ENCODE measurements at places on chromosomes 5 and 9.
A peak's percentile ranks its signal among the peaks of the same experiment; 100 is the strongest.

DNA sequence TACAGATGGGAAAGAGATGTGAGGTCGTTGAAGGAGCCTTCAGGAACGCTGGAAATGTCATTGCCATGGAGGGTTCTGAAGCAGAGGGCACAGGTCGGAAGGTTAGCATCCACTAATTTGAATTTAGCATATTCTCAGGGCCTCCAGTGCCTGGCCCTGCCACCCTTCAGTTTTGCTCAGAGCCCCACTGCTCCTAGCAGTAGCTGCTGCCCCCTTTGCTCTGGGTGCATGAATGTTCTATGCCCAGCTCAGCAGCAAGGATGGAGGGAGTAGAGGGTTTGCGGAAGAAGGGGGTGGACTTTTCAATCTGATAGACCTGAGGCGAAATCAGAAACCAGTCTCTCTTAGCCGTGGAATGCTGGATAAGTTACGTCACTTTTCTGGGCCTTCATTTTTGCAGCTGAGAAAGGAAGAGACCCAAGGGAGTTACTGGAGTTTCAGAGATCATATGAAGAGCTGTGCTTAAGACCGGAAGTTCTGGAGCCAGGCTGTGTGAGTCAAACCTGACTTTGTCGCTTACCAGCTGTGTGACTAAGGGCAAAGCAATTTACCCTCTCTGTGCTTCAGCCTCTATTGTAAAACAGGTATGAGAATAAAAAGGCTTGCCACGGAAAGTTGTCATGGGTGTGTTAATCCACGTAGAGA, 133.2 kb upstream of the PANK3 start:
- no peaks in the 10 kb centered on the region for H3K4me1 ChIP-seq
- H3K27ac ChIP-seq, result no peak overlapping the region
- H3K27me3 ChIP-seq, result peaks cover 4% of the 10 kb centered on the region
- H3K36me3 ChIP-seq, result no peaks in the 10 kb centered on the region

DNA sequence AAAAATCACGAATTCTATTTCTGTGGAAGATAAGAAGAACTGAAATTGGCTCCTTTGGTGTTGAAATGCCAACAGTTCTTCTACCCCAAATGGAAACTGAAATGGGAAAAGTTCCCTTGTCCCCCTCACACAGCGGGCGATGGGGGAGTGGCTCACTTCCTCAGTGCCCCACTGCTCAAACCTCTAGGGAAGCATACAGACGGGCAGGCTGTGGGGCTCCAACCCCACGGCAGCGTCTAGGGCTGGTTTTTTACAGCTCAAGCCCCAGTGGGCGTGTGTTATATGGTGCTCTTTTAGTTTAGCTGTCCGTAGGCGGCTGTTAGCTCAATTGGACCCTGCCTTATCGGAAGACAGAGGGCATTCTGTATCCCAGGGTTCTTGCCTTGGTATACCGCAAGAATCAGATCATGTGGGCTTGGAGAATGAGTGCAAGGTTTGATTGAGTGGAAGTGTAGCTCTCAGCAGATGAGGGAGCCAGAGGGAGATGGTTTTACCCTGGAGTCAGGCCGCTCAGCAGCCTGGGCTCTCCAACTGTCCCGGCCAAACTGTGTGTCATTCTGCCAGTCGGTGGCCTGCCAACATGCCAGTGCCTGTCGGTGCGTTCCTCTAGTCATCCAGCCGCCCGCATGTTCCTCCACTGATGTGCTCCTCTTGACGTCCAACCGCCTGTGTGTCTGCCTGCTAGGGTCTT, 166.3 kb upstream of the ZNF608 start:
- H3K27ac ChIP-seq, result no peak overlapping the region
- H3K4me1 ChIP-seq, result no peaks in the 10 kb centered on the region
- DNase-seq, result no peak
- H3K36me3 ChIP-seq, result no peaks in the 10 kb centered on the region
- no peaks in the 10 kb centered on the region for H3K27me3 ChIP-seq

GRCh38 chr9:134694714-134695113, 53.1 kb downstream of the COL5A1 start:
- DNase-seq, result no peak
- no peak overlapping the region for H3K4me3 ChIP-seq
- no peak overlapping the region for H3K27ac ChIP-seq
- H3K27me3 ChIP-seq, result peaks cover 41% of the 10 kb centered on the region
- H3K36me3 ChIP-seq, result no peaks in the 10 kb centered on the region

DNA sequence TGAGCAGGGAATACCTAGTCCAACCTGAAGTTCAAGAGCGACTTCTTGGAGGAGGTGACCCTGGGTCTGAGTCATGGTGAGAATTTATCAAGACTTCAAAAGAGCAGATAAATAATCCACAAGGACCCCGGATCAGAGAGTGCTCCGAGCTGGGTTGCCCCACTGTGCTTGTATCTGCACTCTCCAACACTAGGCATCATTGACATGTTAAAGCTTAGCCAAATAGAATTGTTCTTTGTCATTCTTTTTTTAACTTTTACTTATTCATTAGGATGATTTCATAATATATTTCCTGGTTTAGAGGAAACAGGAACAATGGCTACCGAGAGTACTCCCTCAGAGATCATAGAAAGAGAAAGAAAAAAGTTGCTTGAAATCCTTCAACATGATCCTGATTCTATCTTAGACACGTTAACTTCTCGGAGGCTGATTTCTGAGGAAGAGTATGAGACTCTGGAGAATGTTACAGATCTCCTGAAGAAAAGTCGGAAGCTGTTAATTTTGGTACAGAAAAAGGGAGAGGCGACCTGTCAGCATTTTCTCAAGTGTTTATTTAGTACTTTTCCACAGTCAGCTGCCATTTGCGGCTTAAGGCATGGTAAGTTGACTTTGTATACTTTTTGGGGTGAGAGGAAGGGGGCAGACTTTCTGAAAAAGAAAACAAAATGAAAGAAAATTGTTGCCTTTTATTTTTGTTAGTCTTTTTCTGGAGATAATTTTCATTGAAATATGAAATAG, at the start of gene CARD6:
Gene CARD6 (plus strand): TSS at position 300 of the 738 bp plus-strand sequence. CDS start 16 bp downstream, at position 316.
- no peaks in the 10 kb centered on the region for H3K36me3 ChIP-seq
- no peaks in the 10 kb centered on the region for H3K4me1 ChIP-seq
- DNase-seq, result peak; percentile 30
- H3K4me3 ChIP-seq, result peak within 1 kb of the TSS; percentile 35

DNA sequence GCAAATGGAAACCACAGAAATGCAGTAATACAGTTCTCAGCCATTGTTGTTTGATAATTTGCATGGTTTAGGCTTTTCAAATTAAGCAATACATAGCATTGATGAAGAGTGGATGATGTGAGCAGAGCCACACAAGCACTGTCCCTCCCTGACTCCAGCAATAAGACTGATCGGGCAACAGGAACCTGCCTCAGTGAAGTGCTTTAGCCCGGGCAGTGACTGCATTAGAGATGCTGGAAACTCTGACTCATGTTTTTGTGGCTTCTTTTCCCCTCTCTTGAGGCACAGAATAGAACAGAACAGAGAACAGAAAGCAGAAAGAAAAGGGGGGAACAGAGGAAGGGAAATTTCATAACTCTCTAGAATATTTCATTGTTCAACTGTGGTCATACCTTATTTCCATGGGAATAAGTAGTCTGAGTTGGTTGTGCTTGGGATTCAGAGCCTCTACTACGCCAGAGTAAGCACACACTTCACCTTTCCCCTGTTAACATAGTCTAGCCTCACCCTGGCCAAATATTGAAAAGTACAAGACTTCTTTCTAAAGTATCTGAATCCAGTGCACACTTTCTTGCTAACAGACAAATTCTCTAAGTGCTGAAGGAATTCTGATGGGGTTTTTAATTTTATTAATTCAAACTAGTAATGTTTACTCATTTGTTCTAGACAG, 164.8 kb upstream of the VCAN start:
- no peak overlapping the region for H3K4me3 ChIP-seq
- peaks cover 4% of the 10 kb centered on the region for H3K27me3 ChIP-seq
- H3K4me1 ChIP-seq, result no peaks in the 10 kb centered on the region
- H3K36me3 ChIP-seq, result no peaks in the 10 kb centered on the region
- no peak for DNase-seq
- no peak overlapping the region for H3K27ac ChIP-seq

DNA sequence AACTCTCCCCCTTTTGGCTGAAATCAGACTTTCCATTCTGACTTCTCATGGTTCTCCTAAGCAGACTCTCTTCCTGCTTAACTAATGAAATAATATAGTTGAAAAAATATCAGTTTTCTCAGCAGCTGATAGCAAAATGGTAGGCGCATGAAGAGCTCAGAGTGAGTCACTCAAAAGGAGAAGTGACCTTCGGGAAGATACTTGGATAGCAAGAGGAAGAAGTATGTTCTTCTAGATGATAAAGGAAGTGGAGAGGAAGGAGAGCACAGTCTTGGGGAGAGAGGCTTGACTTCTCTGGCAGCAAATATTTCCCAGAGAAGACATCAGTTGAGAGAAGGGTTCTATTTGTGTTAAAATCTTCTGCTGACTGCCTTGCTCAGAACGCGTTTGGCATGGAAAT, 101.5 kb downstream of the TAF11L14 start:
- no peaks in the 10 kb centered on the region for H3K27me3 ChIP-seq
- no peaks in the 10 kb centered on the region for H3K4me1 ChIP-seq
- H3K4me3 ChIP-seq, result no peak overlapping the region
- H3K36me3 ChIP-seq, result no peaks in the 10 kb centered on the region
- H3K27ac ChIP-seq, result no peak overlapping the region
- no peak for DNase-seq

DNA sequence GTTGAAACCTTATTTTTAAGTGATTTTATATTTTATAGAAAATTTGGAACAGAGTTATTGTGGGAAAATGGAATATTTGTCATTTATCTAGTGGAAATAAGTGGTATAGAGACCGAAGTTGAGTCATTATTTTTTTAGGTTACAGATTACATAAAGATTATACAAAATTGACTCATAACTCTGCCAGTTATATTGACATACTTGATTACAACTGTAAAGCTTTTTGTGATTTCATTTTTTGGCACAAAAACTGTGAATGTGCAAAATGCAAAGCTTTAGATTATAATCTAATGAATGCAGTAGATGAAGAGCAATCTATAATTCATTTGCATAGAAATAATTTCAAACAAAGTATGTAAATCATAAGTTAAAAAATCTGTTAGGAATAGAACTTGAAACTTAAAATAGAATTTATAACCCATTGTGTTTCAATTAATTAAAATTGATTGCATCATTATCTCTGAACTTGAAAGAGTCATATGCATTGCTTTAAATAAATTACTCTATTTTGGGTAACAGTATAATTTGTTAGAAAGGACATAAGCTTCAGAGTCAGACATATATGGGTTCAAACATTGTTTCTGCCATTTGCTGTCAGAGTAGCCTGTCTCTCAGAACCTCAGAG, 280.4 kb downstream of the FER start:
- H3K4me1 ChIP-seq, result no peaks in the 10 kb centered on the region
- no peak overlapping the region for H3K4me3 ChIP-seq
- no peak for DNase-seq
- no peaks in the 10 kb centered on the region for H3K36me3 ChIP-seq
- no peak overlapping the region for H3K27ac ChIP-seq

All from T-cell (primary cell).